ENCODE measurements at places on chromosomes 2 and 18. TPM values are rescaled to one million over a fixed set of nuclear protein-coding genes. Genes with fewer than 3 reads are reported as not detected.

GRCh38 chr2:127305990-127306585 lies 12.1 kb upstream of the ERCC3 start:
- no peak for DNase-seq

DNA sequence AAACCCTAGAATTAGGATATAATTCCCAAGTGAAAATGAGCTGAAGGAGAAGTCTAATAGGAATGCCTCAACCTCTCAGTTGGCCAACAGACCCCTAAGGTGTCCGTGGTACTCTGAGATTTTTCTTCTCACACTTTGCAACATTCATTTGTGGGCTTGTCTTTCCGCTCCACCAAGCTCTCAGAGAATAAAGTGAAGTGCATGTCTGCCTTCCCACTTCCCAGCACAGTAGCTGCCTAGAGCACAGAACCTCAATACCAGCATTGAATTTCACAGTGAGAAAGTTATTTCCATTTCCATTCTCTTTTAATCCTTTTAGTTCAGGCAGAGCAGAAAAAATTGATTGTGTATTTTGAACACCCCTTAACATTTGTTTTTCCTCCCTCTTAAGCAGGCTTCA lies 451.8 kb downstream of the TGIF1 start:
- DNase-seq = no peak

GRCh38 chr2:65186872-65187851 lies 40.5 kb upstream of the ACTR2 start:
- peak; percentile 87 for DNase-seq

- DNase-seq = no peak
These were observed 765 bp upstream of the LHCGR start for GRCh38 chr2:48756289-48756688.

GRCh38 chr18:12060182-12060870 lies 33.3 kb upstream of the ANKRD62 start:
- DNase-seq = peak; percentile 48

ADD2 gene
- 0.43 TPM for total RNA-seq

IGFBP5 gene
- total RNA-seq = 628 TPM

- DNase-seq = no peak
These were observed 17.1 kb downstream of the TUBB6 start for GRCh38 chr18:12324991-12325725.

DNA sequence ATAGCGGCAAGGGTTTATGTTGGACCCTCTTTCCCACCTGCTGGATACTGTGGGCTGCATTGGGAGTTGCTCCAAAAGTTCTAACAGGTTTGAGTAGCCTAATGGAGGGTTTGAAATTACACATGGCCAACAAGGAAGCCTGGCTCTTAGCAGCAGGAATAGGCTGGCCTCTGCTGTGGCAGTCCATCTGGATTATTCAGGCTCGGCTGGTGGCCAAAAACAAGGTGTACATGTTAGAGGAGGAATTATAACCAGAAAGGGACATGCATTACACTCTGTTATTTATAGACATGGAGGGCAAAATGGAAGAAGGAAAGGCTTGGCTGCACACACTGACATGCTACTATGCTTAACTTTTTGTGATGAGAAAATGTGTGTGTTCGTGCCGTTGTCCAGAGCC lies 61.1 kb upstream of the NRXN1 start:
- DNase-seq = no peak

GRCh38 chr2:40690525-40690924 lies 238.6 kb upstream of the SLC8A1 start:
- no peak for DNase-seq
